Amniotic epithelial cell (primary cell): ENCODE measurements at places on chromosomes 16 and 17.

- no peak for DNase-seq
These were observed 145.2 kb downstream of the SDK2 start for GRCh38 chr17:73498886-73499554.

- DNase-seq = no peak
These were observed 57.4 kb upstream of the GRIN2A start for GRCh38 chr16:10239640-10240039.

DNA sequence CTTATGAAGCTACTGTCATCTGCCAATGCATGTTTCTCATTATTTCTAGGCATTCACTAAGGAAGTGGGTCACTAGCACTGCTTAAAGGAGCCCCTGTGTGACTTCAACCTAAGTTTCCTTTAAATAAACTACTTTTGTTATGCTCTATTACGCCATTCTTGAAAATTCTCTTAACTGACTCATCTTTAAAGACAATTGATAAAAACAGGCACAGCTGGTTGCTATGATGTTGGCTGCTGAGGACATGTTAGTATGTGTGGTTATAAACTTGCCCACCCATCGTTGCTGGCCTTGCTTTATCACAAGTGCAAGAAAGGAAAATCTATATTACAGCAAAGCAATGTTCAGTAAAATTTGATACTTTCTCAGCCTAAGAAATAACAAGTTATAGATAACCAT lies 75.8 kb upstream of the CNTNAP4 start:
- peak; percentile 15 for DNase-seq

GRCh38 chr16:89048871-89049422 lies 44.7 kb upstream of the ACSF3 start:
- DNase-seq = no peak

DNA sequence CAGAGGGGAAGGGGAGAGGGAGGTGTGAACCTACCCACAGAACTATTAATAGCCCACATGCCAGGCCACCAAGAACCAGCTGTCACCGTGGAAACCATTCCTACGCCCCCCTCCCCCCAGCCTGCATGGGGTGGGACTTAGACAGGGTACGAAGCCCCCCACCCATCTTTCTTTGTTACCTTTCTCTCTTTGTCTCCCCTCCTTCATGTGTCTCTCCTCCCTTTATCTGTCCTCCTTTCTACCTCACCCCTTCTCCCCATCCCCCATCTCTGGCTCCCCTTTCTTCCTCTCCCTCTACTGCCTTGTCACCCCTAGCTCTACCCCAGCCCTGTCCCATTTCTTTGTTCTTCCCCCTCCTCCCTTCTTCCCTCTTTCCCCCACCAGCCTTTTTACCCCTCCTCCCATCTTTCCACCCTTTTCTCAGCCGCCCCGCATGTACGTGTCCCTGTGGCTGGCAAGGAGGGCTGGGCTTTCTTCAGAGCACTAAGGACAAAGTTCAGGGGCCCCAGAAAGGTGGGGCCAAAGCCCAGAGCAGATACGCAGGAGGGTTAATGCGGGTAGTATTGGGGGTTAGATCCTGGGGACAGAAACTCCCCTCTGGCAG lies 8.0 kb downstream of the THRA start:
- DNase-seq = no peak

DNA sequence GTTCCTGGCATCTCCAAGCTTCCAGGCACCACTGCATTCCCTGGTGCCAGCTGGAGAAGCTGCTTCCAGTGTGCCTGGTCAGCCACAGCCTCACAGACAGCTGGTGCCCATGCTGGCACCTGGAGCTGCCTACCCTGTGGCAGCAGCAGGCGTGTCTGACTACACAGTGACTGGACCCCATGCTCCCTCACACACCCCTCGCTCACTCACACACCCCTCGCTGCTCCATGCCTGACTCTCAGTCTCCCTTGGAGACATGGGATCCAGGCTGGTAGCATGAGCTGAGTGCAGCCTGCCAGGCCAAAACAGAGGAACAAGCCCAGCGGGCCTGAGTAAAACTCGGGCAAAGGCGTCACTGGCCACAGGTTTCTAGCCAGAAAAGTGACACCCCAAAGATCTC lies 59.1 kb upstream of the SMIM36 start:
- DNase-seq = no peak

DNA sequence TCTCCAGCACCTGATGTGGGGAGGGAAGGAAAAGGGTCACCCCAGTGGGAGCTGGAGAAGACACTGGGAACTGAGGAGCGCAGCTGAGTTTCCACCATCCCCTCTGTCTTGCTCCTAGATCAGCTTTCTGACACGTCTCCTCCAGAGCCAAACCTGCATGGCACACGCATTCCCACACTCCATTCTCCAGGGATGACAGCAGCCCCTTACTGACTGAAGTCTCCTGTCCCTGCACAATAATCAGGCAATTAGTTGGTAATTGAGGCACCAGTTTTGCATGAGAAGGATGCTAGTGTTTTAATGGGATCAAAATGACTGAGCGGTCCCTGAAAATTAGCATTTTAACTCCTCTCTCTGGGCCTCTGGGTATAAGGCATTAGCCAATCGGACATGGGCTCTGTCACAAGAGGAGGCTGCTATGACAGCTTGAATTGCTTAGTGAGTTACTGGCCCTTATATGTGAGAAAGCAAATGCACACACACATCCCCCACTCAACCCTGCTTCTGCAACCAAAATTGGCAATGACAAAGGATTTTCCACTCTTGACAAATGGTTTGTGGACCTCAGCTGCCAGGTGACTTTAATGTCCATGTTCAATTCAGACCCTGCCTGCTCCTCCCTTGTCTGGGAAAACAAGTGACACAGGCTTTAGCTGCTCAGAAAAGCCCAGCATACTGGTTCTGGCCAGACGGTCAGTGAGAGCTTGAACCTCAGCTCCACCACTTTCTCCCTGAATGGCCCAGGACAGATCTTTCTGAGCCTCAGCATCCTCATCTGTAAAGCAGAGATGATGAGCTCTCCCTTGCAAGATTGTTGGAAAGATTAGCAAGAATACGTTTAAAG lies 57.2 kb upstream of the SREBF1 start:
- no peak for DNase-seq
